HCEC 1CT (cell line): ENCODE measurements at places on chromosomes 4 and X.

GRCh38 chr4:101128473-101128872 lies 218.9 kb downstream of the PPP3CA start:
- no peak for DNase-seq

DNA sequence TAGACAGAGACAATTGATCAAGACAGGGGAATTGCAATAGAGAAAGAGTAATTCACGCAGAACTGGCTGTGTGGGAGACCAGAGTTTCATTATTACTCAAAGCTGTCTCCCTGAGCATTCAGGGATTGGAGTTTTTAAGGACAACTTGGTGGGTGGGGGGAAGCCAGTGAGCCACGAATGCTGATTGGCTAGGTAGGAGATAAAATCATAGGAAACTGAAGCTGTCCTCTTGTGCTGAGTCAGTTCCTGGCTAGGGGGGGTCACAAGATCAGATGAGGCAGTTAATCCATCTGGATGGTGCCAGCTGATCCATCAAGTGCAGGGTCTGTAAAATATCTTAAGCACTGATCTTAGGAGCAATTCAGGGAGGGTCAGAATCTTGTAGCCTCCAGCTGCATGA lies 358.6 kb downstream of the GPM6A start:
- DNase-seq: peak; percentile 11

GRCh38 chr4:73725510-73725909 lies 14.9 kb upstream of the CXCL8 start:
- no peak for DNase-seq

DNA sequence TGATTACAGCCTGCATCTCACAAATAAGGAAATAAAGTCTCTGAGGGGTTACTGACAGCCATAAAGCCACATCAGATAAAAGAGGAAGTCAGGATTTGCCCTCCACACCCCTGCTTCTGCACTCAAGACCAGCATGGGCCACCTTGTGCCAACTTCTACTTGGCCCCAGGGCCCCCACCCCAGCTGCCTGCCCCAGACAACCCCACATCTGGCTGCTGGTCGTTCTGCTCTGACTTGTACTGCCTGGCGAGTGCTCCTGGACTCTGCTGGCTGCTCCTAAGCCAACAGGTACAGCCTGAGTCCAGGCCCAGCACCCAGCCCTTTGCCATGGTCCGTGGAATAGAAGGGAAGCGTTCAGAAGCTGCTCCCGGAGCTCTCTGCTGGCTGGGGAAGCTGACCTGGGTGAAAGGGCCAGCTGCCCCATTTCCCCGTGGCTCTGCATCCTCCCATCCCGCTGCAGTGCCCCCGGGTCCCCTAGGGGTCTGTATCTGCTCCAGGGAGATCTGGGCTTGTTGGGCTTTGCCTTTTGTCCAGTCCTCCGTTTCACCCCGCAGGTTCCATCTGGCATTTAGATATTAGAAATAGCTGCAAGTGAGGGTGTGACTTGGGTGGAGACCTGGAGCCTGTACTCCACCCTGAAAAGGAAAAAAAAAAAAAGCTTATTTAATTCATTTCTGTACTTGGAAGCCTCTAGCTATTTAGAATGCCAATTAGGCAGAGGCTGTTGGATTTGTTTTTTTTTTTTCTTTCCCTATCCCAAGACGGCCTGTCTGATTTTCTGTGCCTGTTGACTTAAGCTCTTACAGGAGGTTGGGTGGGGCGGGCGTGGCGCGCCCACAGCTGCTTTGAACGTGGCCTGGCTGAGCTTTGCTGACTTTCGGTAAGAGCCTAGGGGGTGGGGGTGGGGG lies 194.7 kb downstream of the PTTG2 start:
- DNase-seq: no peak

DNA sequence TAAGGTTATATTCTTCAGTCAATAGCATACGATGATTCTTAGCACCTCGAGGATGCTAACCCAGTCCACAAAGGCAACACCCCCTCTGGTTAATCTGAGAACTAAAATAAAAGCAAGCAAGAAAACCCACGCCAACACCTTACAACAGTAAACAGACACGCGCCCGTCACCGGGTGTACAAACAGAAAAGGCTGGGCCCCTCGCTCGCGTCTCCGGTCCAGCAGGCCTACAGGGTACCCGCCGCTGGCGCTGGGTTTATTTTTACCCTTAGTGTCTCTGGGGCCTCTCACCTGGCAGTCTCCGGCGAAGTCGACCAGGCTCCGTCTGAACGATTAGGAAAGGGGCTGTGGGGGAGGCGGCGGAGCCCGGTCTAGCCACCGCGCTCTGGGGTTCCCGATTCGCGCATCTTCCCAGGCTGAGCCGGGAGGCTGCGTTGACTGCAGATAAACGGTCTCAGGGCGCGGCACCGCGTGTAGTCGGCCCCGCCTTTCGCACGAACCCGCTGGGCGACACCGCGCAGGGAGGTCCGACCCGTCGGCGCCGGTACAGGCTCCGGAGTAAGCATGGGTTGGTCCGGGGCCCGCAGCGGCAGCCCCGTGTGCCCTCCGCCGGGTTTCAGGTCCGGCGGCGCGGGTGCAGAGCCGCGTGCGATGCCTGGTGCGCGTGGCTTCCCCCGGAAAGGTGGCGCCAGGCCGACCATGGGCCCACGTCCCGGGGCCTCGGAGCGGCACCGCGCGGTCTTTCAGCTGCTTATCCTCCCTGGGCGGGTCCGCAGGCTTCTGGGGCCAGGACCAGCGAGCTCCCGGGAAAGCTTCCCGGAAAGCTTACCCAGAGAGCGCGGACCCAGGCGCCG lies 441 bp downstream of the SLC9B2 start:
- peak; percentile 58 for DNase-seq

DNA sequence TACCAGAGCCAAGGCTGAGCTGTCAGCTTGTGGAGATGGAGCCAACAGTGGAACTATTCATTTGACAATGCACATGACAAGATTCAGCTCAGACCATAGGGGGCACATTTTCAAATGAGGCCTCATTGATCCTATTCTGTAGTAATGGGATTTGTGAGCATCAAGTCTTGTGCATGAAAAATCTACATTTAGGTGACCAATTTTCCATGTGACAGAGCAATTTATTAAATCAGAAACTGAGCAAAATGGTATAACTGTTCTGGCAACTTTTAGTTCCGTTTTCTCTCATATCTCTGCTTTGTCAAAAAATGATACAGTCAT lies 108.5 kb upstream of the PCDH18 start:
- DNase-seq: no peak

DNA sequence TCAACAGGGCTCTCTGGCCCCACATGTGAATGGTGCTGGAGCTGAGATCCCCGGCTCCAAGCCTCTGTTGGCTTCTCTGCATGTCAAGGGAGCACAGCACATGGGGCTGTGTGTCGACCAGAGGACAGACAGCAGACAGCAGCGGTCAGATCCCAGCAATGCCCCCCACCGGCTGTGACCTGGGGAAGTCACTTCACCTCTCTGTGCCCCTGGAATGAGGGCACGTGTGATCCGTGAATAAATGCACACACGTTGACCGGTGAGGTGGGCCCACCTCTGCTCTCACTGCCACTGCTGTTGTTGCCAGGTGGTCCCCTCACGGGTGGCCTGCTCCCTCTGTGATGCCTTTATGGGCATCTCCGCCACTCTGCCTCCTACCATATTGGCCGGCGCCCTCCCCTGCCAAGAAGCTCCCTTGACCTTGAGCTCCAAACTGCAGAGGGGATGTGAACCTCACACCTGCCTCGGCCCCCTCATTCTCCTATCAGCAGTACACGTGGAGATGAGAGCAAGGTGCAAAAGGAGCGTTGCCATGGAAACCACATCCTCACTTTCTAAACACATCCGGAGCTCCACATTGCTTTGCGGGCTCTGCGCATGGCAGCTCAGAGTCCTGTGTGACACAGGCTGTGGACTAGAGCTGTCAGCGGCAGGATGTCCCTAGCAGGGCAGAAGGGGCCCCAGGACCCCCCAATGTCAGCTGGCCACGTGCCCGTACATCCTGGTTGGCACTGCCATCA lies 75.4 kb downstream of the ABLIM2 start:
- DNase-seq: no peak

DNA sequence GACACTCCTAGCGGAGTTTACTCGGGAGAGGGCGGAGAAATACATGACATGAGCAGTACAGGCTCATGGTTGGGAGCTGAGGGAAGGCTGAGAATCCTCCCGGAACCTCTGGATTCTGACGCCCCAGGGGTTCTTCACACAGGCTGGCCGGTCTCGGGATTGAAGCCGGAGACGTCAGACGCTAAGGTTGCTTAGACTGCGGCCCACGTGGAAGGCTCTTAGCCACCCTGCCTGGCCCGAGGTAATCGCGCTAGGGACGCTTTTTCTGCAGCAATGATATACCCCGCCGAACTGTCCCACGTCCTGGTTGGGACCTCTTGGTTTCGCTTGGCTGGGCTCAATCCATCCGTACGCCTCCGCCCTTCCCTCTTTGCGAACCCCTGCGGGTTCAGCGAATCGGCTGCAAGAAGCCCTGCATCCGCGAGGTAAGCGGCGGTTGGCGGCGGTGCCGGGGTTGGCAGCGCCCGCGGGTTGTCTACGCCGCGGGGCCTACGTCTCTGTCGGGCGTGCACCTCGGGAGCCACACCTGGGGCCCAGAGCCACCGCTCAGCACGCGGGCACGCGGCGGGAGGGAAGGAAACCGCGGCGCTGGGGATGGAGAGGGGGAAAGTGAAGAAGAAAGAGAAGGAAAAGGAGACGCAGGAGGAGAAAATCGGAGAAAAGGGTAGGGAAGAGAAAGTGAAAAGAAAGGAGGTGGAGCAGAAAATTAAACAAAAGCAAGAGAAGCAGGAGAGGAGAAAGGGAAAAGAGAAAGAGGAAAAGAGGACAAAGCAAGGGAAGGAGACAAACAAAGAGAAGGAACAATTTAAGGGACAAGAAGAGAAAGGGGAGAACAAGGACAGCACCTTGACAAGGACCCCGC lies at the start of gene ARL9:
ARL9 (plus strand) TSS at position 523 of the 862 bp plus-strand sequence; CDS start at position 595, 72 bp downstream.
- peak; percentile 45 for DNase-seq

GRCh38 chr4:153467897-153468262 lies 1.7 kb downstream of the TMEM131L start:
- DNase-seq: no peak

GRCh38 chr4:145732001-145732815 lies 52.3 kb downstream of the C4orf51 start:
- DNase-seq: no peak

- no peak for DNase-seq
These were observed 14.8 kb downstream of the FAM9B start for GRCh38 chrX:9019151-9019550.

GRCh38 chrX:32867781-32868523 lies 343.4 kb downstream of the DMD start:
- DNase-seq: no peak

DNA sequence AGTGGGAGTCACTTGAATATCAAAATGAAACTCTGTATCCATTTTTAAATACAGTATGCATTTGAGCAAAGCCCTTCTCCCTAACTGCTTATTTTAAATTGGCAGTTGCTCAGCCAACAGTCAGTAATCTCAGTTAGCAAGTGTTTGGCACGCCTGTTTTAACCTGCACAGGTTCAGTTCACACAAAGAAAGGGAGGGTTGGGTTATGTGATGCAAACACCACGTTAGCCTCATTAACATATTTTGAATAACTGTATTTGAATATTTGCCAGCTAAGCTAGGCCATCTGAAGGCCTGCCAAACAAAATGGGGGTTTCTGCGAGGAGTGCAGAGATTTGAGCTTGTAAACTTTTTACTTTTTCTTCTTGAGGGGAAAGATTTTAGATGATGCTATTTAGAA lies 19.8 kb downstream of the GAB1 start:
- no peak for DNase-seq

DNA sequence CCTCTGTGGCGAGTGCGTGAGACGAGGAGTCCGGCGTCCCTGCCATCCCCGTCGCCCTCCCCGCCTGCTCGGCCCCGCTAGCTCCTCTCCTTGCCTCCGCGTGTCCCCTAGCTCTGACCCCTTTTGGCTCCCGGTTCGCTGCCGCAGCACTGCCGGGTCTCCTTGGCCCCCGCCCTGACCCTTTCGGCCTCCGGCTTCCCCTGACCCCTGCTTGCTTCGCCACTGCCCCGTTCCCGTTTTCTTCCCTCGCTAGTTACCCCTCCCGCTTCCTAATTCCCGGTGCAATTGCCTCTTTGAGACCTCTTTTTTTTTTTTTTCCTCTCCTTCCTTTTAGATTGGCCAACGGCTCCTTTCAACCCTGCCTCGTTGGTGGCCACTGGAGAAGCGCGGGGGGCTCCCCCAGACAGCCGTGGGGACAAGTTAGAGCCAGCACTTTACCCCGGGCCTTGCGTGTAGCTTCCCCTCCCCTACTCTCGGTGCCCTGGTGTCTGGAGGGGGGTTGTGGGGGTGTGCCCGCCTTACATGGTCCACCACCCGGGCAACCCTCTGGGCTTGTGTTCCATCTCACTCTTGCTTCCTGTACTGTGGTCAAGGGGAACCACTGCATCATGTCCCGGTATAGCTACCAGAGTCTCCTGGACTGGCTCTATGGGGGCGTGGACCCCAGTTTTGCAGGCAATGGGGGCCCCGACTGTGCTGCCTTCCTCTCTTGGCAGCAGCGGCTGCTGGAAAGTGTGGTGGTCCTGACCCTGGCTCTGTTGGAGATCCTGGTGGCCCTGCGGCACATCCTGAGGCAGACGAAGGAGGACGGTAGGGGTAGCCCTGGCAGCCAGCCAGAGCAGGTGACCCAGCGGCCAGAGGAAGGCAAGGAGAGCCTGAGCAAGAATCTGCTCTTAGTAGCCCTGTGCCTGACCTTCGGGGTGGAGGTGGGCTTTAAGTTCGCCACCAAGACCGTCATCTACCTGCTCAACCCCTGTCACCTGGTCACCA lies 548 bp downstream of the TMEM164 start:
- DNase-seq: peak; percentile 23

- DNase-seq: no peak
These were observed 999 bp downstream of the ZNF518B start for GRCh38 chr4:10456260-10456594.

DNA sequence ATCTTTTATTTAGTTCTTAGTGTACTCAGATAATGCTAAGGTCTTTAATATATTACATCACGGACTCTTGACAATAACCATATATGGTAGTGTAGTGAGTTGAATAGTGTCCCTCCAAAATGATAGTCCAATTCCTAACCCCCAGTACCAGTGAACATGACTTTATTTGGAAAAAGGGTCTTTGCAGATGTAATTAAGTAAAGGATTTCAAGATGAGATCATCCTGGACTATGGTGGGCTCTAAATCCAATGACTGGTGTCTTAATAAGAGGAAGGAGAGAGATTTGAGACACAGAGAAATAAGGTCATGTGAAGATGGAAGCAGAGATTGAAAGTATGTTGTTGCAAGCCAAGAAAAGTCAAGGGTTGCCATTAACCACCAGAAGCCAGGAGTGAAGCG lies 236.5 kb upstream of the DIPK2B start:
- DNase-seq: no peak

GRCh38 chr4:15144249-15144966 lies 142.1 kb downstream of the CPEB2 start:
- DNase-seq: no peak
